ENCODE measurements at places on chromosomes 7 and 10.

DNA sequence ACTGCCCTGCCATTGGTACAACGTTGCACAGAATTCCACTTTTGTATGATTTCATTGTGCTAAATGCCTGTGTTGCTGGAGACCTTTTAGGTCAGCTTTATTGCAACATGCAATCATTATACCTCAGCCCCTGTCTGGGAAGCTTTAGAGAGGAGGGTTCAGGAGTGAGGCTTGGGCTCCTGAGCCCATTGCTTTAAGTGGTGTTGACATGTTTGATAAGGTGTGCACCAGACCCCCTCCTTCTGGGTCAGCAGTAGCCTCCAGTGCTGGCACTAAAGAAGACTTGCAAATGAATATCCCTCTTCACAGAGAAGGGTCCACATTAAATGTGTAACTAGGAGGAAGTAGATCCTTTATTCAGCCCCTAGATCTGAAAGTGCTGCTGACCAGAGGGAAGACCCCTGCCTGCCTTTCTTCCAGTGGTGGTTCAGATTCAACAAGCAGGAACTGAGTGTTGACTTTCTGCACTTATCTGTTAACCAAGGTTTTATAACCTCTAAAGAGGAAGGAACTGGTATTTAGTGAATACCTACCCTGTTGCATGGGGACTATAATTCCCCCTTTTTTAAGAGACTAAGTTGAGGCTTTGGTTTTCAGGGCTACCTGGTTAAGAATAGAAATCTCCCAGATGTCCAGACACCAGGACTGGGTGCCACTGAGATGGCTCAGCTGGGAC is 369.4 kb upstream of the IGFBP3 start:
- DNase-seq: no peak

GRCh38 chr7:1015196-1016121 is 28.9 kb upstream of the GPR146 start:
- no peak for DNase-seq

DNA sequence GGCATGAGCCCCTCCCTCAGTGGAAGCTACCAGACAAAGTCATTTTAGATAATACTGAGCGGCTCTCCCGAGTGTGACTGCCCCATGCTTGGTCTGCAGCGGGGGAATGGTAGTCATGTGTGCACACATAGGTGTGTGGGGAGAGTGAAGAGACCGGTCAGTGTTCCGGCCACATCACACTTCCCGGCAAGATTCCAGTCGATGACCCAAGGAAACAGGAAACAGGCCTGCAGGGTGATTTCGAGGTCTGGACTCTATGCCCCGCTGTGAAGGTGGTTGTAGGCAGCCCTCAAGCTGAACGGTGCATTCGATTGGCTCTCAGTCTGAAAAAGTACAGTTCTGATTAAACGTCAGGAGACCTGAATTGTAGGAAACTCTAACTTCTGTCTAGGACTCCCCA is 73.2 kb downstream of the SYPL1 start:
- DNase-seq: no peak

- DNase-seq: peak; percentile 29
Measured at GRCh38 chr10:79502561-79503309, 9.6 kb upstream of the EIF5AL1 start.

- DNase-seq: no peak
Measured at GRCh38 chr10:34585422-34586112, 229.5 kb downstream of the PARD3 start.

DNA sequence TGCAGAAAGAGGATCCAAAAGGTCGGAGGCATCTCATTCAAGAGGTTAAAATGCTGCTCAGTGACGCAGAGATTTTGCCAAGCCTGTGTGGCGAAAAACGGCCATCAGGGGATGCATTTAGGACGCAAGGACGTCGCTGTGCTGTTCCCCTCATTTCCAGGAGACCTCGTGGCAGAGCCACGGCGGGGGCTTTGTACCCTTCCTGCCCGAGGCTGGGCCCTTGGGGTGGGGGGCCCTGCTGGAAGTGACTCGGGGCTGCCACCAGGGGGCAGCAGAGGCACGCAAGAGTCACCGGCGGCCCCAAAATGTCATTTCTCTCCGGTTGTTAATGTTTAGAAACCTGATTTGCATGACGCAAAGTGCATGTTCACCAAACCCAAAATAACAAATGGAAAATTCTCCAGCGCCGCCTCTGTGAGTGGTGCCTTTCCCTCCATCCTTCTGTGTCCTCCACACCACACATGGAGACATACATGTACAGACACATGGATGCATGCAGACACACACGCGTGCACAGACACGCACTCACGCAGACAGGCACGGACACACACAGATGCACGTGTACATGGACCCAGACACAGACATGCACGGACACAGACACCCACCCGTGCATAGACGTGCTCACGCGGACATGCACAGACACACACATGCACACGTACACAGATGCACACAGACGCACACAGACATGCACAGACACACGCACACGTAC is 51.0 kb upstream of the NKX6-2 start:
- DNase-seq: no peak

DNA sequence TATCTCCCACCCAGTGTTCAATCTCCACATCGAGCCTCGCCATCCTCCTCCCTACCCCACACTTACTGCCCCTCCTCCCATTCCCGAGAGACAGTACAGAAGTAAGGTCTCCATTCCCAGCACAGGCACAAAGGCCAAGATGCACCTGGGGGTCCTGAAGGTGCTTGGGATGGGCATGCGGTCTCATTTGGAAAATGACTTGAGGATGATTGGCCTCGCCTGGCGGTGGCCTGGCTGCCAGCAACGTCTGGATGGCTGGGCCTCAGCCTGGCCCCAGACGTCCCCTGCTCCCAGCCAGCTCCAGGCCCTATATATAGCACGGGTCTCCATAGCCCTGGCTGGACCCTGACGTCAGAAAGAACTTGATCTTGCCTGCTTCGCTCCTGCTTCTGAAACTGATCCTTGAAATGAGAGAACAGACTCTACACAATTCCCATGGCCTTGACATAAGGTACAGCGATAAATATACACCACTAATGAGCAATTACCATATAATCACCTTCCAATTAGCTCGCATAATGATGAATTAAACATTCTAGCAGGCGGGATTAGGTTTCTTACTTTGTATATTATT is 11.8 kb downstream of the EMX2 start:
- no peak for DNase-seq

GRCh38 chr7:132239422-132239994 is 336.8 kb downstream of the PLXNA4 start:
- DNase-seq: peak; percentile 40

DNA sequence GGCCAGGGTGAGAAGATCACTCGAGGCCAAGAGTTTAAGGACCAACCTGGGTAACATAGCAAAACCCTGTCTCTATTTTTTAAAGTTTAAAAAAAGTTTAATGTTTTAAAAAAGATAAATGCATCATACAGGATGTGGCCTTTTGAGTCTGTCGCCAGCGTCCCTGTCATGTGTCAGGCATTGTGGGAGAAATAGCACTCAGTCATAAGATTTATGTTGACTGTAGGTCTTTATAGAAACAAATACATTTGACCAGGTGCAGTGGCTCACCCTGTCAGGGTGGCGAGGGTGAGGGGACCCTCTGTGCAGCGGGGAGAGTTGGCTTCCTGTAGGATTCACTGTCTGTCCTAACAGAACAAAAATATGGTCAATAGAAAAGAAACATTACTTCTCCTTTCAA is 63.5 kb upstream of the SH2B2 start:
- no peak for DNase-seq

DNA sequence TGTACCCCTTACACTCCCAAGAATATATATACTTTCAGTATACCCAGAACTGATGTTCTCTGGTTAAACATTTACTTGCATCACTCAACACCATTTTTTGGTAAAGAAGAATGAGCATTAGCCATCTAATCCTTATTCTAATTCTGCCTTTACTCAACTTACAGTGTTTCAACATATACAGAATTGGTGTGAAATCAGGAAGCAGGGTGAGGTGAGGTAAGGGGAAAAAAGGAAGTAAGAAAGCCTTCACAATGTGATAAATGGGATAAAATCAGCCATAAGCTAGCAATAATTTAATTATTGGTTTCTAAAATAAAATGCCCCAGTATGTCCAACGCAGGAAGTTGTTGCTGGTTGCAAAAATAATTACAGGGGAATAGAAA is 605.4 kb downstream of the KCNMA1 start:
- DNase-seq: no peak

DNA sequence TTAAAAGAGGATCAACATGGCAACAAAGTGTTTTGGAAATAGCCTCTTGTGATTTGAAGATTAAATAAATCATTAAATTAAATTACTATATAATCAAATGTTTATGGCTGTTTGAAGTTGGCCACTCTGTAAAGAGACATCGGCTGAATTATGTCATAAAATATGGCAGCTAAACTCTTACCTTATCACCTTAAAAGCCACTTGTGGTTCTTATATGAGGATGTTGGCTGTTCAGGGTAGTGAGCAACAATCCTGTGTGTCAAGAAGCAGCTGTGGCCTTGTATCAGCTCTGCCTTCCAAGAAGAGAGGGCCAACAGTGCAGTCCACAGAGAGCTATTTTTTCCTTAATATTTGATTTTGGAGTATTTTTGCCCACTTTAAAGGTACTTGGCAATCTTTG is 113.4 kb upstream of the CDK6 start:
- no peak for DNase-seq

DNA sequence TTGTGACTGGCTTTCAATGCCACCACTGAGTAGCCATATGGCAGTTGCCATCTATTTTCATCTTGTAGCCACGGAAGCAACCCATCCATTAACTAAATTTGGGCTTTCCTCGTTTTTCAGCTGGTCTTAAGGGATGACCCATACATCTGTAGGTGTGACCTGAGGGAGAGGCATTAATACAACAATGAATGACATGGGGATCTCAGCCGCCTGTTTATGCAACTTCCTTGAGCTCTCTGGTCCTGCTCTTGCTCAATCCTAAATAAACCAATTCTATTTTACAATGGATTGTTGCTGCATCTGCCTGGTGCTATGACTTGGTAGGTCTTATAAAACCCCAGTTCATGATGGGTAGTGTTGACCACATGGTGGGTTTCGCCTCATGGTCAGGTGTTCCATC is 21.9 kb upstream of the ADAM22 start:
- DNase-seq: no peak

DNA sequence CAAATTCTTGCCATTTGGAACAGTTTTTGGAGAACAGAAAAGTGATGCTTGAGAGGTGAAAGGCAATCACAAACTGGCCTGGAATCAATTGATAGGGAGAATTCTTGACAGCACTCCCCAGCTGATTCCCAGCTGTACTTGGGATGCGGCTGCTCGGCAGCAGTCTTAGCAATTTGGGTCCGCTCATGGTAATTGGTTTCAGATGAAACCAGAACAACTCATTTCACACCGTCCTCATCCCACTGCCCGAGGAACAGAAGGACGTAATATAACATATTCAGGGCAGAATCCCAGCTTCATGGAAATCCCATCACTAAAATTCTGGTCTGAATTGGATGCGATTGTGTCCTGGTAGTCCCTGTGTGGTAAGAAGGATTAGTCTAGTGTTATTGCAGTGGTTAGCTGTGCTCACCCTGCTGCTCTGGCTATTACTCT is 223.3 kb upstream of the FERD3L start:
- DNase-seq: no peak

- DNase-seq: no peak
Measured at GRCh38 chr10:34911661-34912205, 96.6 kb upstream of the PARD3 start.

DNA sequence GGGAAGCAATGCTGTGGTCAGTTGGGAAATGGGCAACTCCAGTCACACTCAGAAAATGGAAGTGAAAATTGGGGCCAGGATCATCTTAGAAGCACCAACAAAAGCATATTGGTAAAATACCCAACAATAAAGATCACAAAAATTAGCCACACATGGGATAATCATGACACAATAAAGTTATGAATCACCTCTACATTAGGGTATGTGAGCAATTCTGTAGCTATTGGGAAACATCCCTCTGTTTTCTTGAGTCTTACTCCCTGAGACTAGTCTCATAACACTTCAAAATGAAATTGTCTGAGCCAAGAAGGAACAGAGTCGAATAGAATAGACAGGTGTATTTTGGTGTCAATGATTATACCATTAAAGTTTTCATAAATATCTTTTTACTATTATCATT is 178.3 kb downstream of the DYNC1I1 start:
- no peak for DNase-seq

DNA sequence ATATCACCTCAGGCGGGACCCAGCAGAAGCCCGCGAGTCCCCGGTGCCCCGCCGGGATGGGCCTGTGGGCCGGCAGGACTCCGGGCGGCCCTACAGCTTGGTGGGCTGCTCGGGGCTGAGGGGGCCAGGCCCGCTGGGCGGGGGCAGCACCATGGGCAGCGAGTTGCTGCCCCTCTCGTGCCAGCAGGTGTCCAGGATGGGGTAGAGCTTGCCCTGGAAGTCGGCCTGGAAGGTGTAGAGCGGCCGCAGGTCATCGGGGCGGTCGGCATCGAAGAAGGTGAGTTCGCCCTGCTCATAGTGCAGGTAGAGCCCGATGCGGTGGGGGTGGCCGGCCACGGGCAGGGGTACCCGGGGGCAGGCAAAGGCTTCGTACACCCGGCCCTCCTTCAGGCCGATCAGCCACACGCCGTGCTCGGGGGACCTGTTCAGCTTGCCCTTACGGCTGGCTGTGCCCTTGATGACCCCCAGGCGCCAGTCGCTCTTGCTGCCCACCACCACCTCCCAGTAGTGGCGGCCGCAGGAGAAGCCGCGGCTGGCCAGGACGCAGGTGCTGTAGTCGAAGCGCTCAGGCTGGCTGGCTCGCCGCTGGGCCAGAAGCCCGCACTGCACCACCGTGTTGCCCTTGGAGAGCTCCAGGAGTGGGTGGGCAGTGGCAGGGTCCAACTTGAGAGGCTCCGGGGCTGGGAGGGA is 4.3 kb upstream of the NSUN5 start:
- DNase-seq: no peak

GRCh38 chr7:105003275-105003674 is 10.7 kb upstream of the KMT2E start:
- no peak for DNase-seq

- no peak for DNase-seq
Measured at GRCh38 chr7:150740053-150740452, 2.8 kb downstream of the GIMAP5 start.

- no peak for DNase-seq
Measured at GRCh38 chr7:2049782-2050510, 182.8 kb downstream of the MAD1L1 start.

DNA sequence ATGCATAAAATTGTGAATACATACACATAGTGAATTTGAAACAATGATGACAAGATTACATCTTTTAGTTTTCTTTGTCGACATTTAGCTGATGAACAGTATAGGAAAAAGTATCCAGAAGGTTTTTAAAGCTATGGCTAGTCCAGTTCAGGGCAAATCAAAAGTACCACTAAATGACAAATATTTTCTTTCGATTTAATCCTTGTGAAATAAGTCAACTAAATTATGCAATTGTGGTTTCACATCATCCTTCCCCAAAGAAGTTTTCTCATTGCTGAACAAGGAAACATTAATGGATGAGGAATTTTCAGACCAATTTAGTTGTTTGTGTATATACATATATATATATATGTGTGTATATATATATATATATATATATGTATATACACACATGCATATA is 774.0 kb downstream of the DNAJB9 start:
- DNase-seq: no peak

- DNase-seq: peak; percentile 96
Measured at GRCh38 chr10:12605580-12606405, 256.4 kb downstream of the CAMK1D start.

- no peak for DNase-seq
Measured at GRCh38 chr10:74337330-74338016, 186.5 kb downstream of the ADK start.

GRCh38 chr7:32259931-32260596 is 189.9 kb upstream of the PDE1C start:
- peak; percentile 59 for DNase-seq

GRCh38 chr10:50211670-50212069 is 39.6 kb downstream of the ASAH2 start:
- DNase-seq: no peak

Data from NCI-H510A treated with DMSO at 0.1 percent for 48 hours (cell line).